Cerebellar nuclear complex (tissue), 1 donor: ENCODE measurements at places on chromosomes 7 and 10.

DNA sequence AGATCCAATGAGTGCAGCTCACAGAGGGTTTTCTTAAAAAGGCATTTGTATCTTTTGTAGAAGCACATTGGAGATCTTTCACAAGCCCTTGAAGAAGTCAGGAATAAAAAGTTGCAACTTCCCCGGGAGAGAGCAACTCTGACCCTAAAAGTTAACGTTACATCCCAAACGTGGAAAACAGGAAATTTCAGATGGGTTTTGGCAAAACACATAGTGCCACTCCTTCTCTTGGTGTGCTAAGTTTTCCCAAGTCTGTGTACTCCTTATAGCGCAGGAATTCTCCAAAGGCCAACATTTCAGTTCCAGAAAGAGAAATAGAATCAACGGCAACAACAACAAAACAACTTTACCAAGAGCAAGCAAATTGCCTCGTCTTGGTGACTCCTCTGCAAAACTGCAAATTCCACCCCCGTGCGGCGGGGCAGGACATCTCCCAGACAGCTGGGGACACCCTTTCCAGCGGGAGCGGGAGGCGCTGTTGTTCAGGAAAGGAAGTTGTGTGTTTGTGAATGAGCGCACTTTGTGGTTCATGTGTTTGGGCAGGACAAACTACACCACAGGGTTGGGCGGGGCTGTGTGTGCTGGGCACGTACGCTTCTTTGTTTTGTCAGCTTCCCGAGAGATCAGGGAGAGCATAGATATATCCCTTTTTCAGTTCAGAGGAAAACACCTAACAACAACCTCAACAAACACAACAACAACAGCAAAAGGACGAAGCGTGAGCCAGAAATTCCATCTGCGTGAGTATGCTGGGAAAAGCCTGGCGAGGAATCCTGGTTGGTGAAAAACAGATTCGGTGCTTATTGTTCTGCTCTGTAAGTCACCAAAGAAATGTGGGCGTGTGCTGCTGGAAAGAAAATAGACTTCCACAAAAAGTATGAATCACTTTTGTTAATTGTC, 294.7 kb upstream of the PITRM1 start:
- no peak for DNase-seq

DNA sequence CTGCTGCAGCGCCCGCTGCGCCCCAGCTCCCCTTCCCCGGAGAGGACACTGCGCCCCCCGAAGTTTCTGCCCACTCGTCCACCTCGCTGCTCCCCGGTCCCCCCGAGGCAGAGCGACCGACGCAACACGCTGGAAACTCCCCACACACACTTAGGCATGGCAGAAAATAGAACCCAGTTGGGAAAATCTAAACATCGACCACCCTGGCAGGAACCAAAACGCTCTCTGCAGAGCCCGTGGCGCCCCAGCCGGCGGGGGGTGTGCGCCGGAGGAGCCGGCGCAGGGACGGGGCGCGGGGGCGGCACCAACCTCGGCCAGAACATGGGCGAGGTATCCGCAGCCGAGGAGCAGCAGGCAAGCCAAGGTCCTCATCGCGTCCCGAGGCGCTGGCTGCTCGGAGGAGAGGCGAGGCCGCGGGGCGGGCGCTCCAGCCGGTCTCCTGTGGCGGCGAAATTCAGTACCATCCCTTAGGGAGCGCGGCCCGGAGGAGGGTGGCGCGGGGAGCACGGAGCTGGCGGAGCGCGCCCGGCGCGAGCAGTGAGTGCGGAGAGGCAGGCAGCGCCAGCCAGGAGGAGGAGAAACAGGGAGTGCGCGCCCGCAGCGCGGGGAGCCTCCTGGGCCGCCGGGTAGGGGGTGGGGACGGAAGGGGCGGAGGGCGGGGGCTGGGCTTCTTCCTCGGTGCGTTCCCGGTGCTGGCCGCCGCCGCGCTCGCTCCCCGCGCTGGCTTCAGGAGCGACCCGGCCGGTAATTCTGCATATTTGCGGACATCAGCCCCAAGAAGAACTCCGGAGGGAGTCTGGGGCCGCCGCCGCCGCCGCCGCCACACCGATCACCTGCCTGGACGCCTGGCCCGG, 789 bp downstream of the PDGFA start:
- DNase-seq, result no peak

- DNase-seq, result no peak
Observed at GRCh38 chr10:53622201-53622600, 849.6 kb upstream of the MBL2 start.

DNA sequence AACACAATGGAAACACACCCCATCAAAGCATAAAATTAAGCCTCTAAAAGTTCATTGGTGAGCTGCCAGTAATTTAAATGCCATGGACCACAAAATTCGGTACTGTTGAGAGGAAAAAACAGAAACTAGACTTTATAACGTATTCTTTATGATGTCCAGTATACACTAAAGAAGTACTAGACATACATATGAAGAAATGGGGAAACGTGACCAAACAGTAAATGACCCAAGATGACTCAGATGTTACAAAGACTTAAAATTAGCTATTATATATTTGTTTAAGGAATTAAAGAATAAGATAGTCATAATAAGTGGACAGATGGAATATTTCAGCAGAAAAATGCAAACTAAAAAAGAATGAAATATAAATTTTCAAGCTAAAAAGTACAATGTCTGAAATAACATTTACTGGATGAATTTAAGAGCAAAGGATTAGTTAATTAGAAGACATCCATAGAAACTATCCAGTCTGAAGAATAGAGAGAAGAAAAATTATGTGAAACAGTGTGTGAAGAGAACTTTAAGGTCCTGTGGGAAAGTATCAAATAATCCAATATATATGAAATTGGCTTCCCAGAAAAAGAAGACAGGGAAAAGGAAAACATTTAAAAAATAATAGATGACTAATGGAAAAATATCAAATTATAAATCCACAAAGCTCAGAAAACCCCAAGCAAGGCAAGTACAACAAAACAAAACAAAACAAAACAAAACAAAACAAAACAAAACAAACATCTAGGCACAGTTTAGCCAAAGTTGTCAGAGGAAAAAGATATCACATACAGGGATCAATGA, 69.4 kb downstream of the SAMD9 start:
- no peak for DNase-seq

DNA sequence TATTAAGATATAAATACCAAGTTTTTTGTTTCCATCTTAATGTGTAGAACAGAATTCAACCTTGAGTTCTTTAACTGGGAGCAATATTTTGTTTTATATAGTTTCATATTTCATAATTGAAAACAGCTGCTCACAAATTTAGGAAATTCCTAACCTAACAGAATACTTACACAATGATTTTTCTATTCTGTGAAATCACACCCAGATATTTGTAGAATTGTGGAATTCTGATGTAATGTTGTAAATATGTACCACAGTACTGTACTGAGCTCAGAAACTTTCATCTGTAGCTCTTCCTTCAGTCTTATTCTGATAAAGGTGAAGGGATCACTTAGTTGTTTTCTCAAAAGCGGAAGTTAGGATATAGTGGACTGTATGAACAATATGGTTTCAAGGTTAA, 143.4 kb upstream of the GLI3 start:
- DNase-seq, result no peak

- DNase-seq, result no peak
Observed at GRCh38 chr7:131183072-131183471, 144.6 kb upstream of the MKLN1 start.

DNA sequence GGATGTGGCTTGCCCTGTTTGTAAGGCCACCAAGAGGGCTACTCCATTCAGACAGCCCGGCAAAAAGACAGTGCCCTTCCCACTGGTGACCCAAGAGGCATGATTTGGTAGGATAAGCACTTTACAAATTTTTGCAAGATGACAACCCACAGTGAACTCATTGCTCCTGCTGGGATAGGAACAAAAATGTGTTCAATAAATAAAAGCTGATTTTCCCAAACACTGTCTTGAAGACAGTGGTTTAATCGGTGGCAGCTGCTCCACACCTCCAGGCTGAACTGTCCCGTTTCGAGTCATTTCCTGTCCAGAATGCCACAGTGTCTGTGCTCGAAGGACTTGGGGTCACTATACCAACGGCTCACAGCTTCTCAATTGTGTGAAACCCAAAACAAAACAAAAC, 45.1 kb upstream of the NPTX2 start:
- no peak for DNase-seq

- no peak for DNase-seq
Observed at GRCh38 chr7:68015122-68015977, 1018.7 kb downstream of the TYW1 start.

- DNase-seq, result no peak
Observed at GRCh38 chr7:134831862-134832261, 52.4 kb downstream of the CALD1 start.

DNA sequence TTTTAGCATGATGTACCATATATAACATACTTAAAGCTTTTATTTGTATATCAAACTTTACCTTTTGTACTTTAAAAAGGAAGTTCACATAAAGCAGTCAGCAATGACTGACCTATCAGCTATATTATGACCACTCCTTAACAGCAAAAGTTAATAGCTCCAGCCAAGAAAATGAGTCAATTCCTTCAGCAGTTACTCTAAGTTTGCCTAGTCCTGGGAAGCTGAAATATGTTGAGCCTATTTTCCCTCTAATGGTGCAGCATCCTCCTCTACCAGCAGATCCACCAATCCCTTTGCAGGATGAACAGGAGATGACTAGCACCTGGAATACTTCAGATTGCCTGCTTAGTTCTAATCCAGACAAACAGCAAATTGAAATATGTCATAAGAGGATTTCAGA, 64.2 kb downstream of the CUL2 start:
- no peak for DNase-seq

GRCh38 chr7:51613911-51614357, 297.3 kb upstream of the COBL start:
- DNase-seq, result no peak

- DNase-seq, result no peak
Observed at GRCh38 chr7:47661051-47661714, 79.3 kb upstream of the TNS3 start.

- DNase-seq, result no peak
Observed at GRCh38 chr10:127993056-127993690, 86.3 kb downstream of the PTPRE start.

DNA sequence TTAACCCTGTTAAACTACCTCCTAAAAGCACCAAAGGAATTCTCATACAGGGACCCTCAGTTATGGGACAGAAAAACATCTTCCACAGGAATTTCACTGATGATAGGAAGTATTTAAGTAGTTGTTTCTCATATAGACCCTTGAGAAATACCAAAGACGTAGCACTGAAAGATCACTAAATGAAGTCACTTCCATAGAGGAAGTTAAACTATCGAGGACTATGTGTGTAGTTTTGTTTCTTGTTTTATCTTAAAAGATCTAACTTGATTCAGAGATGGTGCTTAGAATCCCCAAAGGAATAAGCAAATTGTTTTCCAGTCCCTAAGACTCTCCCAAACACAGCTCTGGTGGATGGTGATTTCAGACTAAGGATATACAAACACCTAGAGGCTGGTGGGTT, 94.8 kb upstream of the AFAP1L2 start:
- DNase-seq, result no peak

- DNase-seq, result no peak
Observed at GRCh38 chr7:98795741-98796493, 73.9 kb downstream of the TMEM130 start.
